NCI-H1930 (cell line): ENCODE measurements at places on chromosomes 1 and 21.

DNA sequence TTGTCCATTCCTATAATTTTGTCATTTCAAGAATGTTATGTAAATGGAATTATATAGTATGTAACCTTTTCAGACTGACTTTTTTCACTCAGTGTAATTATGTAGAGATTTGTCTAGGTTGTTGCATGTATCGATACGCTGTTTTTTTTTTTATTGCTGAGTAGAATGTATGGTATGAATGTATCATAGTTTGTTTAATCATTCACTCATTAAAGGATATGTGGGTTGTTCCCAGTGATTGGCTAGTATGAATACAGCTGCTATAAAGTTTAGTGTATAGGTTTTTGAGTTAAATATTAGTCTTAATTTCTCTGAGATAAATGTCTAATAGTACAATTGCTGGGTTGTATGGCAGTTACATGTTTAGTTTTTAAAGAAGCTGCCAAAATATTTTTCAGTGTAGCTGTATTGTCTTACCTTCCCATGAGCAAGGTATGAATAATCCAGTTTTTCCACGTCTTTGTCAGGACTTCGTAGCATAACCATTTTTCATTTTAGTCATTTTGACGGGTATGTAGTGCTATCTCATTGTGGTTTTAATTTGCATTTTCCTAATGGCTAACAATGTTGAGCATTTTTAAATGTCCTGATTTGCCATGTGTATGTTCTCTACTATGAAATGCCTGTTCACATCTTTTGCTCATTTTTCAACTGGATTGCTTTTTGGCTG, 22.4 kb downstream of the CASQ2 start:
- no peak for DNase-seq

GRCh38 chr1:9404117-9404914, 111.6 kb downstream of the SPSB1 start:
- DNase-seq = no peak

DNA sequence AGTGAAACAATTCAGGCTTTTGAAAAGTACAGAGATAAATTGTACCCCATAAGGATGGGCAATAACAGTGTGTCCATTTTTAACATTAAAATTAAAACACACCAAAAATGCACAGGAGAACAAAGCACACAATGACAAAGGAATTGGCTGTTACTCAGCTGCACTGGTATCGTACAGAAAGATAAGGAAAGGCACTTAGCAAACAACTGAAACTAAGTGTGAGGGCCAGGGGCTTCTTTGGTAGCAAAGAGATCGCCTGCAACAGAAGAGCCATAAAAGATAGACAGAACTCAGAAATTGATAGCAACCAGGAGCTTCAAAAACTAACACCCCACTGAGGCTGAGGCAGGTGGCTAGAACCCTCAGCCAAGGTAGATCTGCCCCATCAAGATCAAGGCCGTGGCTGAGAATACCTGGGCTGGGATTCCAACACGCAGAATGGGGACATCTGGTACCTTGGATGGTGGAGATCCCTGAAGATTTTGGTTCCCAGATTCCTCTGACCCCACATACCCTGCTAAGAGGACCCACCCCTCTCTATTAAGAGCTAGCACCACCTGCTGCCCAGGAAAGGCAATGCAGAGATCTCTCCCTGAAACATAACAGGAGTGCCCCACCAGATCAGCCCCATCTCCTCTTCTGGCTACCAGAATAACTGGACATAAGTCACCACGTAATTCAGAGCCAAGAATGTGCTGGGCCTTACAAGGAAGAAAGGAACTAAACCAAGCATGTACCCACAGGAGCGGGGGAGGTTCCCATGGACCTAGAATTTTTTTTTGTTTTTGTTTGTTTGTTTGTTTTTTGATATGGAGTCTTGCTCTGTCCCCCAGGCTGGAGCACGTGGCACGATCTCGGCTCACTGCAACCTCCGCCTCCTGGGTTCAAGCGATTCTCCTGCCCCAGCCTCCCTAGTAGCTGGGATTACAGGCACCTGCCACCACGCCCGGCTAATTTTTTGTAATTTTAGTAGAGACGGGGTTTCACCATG, 16.2 kb downstream of the PLEKHO1 start:
- peak; percentile 3 for DNase-seq

DNA sequence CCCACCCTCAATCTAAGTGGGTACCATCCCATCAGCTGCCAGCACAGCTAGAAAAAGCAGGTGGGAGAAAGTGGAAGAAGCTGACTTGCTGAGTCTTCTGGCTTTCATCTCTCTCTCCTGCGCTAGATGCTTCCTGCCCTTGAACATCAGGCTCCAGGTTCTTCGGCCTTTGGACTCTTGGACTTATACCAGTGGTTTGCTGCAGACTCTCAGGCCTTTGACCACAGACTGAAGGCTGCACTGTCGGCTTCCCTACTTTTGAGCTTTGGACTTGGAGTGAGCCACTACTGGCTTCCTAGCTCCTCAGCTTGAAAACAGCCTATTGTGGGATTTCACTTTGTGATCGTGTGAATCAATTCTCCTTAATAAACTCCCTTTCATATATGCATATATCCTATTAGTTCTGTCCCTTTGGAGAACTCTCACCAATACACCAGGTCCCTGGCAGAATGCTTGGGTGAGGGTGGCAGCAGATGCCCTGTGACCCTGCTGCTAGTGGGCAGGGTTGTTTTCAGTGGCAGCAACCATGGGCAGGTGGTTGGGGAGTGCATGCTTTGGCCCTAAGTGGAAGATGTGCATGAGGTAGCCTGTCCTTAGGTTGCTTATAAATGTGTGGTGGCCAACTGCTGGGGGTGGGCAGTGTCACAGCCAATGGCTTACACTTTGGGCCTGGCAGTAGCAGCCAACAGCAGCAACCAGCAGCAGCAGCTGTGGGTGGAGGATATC, 10.8 kb upstream of the ADAM30 start:
- DNase-seq = no peak

DNA sequence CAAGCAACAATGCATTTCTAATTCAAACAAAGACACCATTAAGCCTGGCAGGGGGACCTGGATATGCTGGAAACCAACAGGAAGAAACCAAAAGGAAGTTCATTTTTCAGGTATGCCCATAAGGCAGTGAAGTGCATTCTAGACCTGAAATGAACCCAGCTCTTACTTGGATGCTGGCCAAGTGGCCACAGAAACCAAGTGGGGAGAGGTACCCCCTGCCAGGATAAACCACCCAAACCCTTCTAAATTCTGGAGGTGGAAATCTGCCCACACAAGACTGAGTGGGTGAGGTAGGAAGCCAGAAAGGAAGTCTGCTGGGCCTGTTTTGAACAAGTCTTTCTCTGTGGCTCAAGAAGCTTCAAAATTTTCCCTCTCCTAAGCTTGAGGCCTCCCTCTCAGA, 2.6 kb downstream of the CD5L start:
- no peak for DNase-seq

DNA sequence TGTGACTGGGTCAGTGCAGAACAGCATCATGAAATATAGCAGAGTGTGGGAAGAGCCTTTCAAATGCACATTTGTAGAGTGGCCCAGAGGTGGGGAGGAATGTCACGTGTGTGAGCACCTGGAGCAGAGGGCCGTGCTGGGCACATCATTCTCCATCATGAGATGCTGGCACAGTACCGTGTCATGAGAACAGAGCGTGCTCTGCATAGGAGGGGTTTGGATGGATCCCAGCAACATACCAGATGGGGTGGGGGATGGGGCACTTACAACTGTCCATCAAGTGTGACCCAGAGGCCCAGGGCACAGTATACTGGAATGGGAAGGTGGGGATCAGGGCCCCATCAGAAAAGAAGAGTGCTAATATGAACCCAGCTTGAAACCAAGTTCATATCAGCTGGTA, 182.0 kb downstream of the LMX1A start:
- no peak for DNase-seq

DNA sequence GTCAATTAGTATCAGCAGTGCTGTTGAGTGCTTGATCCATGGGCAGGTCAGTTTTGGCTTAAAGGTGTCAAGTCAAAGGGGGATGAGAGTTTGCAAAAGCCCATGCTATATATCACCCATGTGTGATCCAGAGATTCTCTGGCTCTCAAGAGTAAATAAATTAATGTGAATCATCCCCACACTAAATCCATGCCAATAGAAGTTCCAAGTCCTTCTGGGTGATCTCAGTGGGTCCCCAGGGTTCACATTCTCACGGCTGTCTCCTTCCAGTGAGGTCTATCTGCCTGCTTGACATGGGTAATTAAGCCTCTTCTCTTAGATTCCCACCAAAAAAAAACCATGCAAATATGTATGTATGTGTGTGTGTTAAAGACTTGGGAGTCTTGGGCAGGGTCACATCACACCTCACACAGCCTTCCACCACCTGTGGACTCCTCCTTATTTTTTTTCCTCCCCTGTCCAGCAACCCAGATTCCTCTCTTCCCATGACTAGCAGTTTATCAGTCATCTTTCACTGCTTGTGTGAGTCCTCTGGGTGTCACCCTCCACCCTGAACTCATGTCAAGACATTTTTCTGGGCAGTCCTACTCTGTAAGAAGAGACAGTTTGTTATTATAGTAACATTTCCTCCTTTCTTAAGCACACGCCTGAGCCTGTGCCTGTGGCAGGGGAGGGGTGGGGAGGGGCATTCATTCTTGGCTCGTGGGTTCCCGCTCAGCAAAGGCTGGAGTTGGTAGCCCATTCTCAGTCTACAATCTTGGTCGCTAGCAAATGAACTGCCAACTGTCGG, 14.3 kb upstream of the S100A11 start:
- no peak for DNase-seq

- no peak for DNase-seq
Measured at GRCh38 chr21:41895643-41896493, 16.7 kb upstream of the PRDM15 start.

DNA sequence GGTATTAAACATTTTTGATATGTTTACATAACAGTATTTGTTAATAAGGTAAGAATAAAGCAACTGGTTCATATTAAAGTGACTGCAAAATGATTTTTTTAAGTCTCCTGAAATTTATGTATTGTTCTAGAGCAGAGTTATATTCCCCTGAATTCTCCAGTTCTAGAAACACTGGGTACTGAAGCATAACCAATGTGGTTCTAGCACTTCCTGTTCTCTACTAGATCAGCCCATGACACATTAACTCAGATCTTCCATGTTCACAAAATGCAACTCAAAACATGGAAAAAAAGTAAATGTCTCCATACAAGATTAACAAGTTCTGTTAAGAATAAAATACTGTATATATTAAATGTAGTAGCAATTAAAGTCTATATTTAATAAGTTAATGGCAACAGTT, 3.9 kb downstream of the NEGR1 start:
- DNase-seq = no peak
